ENCODE measurements at places on chromosomes 2 and 18.

- peak; percentile 15 for DNase-seq
Measured at GRCh38 chr18:54209471-54210180, 14.8 kb downstream of the MBD2 start.

DNA sequence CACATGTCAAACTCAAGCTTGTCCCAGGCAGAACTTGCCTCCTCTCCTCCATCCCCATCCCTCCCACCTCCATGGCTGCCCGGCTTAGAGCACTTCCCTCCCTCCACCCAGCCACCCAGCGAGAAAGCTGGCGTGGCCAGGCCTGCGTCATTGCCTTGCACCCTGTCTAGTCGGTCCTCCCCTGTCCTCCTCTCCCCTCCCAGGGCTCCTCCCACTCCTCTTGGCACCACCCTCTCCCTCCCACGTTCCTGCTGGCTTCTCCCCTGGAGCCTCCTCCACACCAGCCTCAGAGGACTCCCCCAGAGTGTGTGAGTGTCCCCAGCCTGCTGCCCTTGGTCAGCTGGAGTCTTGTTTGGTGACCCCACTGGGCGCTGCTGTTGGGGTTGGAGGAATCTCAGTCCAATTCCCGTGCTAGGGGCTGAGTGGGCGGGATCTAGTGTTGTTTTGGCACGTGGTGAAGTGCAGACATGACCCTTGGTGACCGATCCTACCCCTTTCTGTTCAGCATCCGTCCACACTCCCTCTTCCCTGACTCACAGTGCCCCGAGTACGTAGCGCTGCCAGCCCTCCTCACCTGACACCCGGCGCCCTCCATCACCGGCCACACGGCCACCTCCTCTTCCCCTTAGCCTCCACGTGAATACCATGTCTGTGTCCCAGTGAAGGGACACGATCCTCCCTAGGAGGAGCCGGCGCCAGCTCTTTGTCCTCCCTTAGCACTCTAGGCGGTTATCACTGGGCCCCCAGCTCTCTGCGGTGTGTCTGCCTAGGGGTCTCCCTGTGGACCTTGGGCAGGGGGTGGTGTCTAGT lies 41.4 kb downstream of the ATP6V1C2 start:
- no peak for DNase-seq

DNA sequence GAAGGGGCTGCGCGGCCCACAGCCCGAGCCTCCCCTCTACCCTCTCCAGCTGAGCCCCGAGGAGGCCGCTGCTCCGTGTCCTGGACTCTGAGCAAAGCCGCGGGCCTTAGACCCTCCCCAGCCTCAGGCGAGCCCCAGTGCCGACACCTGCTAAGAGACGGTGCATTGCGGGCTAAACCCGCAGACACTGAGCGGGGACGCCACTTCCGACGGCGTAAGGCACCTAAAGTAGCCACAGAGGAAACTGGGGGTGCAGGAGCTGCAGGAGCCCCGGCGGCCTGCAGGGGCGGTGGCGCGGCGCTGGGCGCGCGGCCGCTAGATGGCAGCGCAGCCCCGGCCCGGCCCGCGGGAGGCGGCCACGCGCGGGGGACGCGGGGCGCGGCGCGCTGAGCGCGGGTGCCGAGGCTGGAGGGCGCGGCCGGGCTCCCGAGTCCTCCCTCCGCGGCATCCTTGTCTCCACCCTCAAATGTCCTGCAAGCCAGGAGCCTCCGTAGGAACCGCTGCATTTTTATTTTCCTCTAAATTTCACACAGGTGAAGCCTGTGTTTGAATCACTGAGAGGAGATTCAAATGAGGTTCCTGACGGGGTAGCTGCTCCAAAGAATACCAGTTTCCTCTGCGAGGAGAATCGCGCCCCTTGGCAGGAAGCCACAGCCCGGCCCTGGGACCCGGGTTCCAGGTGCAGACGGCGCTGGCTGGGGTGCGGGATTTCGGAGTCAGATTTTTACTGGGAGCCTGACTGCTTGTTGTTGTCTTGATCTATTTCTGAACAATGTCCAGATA lies 650.5 kb downstream of the GALR1 start:
- DNase-seq = no peak

DNA sequence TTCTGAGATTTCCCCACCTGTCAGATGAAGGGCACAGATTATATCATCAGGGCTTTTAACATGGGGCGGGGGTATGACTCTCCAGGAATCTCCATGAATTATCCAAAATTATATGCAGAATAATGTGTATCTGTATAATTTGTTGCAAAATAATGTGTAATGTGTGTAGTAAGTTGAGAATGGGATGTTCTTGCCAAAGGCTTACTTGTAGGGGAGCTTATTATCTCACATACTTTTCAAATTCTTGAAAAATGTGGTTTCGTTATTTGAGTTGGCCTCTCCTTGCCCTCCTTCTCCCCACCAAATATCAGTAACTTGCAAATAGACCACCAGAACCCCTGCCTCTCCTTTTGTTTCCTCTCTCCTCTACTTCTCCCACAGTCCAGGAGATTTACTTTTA lies 35.6 kb downstream of the UBR3 start:
- no peak for DNase-seq

DNA sequence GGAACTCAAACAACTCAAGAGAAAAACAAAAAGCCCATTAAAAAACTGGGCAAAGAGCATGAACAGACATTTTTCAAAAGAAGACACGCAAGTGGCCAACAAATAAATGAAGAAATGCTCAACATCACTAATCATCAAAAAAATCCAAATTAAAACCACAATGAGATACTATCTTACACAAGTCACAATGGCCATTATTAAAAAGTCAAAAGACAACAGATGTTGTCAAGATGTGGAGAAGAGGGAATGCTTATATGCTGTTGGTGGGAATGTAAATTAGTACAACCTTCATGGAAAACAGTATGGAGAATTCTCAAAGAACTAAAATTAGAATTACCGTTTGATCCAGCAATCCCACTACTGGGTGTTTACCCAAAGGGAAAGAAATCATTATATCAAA lies 15.1 kb downstream of the LMAN1 start:
- no peak for DNase-seq

- no peak for DNase-seq
Measured at GRCh38 chr18:26803643-26804042, 61.9 kb downstream of the AQP4 start.

DNA sequence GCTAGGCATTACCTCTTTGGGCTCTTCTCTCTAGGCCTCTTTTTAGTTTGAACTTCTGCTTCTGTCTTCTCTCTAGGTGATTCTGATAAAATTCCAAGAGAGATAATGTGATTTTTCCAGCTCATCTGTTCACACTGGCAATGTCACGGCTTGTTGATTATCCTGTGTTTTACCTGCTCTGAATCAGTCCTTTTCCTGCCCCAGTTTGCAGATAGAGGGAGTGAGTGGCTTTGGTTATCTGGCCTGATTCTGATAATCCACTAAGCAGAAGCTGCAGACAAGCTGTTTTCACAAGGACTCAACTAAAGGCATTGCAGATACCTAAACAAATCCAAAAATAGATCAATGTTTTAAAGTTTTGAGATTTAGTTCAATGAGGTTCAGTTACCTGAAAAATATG lies 111.9 kb downstream of the DCC start:
- DNase-seq = no peak

DNA sequence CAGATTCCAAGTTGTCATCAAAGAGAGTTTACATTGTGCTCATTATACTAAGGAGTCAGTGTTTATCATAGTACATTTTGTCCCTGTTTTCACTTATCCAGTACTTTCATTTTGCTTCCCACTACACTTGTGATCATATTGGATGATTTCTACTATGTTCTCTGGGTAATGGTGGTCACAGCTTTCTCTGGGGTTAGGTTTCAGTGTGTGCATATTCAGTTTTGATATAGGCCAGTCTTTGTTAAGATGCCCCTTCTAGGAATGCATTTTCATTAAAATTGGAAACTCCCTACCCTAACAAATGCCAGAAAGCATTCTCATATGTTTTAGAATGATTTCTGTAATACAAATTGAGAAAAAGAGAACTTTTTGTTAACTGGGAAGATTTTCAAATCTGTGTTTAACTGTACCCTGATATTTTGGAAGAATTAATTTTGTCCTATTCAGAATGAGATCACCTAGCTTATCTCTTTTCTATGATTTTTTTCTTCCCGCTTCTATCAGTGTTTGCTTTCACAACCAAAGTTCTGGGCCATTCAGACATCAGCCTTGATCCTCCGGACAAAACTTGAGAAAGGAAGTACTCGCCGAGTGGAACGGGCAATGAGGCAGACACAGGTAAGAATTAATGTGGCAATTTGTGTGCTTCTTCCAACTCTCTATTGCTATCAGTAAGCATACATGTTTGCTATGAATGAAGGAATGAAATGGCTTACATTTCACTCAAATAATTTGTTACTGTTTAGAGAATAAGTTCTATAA lies 74.6 kb downstream of the TTC27 start:
- DNase-seq = no peak

DNA sequence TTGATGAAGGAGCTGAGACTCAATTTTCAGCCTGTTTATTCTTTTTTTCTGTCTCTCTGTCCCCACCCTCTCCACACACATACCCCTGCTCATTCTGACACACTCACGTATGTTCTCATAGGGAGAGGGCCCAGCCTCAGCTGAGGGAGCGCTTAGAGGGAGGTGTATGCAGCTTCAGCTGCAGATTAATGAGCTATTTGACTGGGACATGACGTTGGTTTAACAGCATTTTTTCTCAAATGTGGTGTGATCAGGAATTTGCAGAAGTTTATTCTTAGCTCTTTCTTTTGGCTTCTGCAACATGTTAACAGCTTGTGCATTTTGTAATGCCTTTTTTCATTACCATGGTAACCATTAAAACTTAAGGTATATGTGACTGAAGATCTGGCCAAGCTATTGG lies 1547.1 kb upstream of the PIK3C3 start:
- DNase-seq = no peak

GRCh38 chr18:44671914-44672313 lies 8.8 kb upstream of the SETBP1 start:
- DNase-seq = no peak

DNA sequence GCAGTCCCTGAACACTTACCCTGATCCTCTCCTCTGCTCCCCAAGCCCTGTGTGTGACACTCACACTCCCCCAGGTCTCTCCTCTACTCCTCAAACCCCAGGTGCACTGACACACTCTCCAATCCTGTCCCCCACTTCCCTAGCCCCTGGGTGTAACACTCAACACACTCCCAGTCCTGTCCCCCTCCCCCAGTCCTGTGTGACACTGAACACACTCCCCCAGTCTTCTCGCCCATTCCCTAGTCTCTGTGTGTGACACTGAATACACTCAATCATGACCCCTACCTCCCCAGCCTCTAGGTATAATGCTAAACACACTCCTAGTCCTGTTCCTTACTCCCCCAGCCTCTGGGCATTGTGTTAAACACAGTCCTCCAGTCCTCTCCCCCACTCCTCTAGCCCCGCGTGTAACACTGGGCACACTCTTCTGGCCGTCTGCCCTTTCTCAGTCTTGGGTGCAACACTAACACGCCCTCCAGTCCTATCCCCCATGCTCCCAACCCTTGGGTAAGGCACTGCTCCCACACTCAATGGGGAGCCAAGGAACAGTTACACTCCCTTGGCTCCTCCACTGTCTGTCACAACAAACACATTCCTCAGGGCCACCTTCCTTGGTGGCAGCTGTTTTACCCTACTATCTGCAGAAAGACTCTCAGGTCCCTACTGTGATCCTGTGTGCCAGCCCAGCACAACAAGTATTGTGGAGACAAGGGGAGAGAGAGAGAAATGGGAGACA lies 82.5 kb upstream of the PKDCC start:
- DNase-seq = no peak

DNA sequence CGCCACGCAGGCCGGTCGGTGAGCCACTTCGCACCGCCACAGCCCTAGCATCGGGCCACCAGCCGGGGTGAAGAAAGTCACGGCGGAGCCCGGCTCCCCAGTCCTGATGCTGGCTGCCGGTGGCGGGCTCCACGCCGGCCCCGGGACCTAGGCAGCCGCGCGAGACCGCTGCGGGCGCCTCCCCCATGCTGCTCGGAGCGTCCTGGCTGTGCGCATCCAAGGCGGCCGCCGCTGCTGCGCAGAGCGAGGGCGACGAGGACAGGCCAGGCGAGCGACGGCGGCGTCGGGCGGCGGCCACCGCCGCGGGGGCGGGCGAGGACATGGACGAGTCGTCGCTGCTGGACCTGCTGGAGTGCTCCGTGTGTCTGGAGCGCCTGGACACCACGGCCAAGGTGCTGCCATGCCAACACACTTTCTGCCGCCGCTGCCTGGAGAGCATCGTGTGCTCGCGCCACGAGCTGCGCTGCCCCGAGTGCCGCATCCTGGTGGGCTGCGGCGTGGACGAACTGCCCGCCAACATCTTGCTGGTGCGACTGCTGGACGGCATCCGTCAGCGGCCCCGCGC lies 433 bp downstream of the SH3RF3 start:
- DNase-seq = peak; percentile 11

- no peak for DNase-seq
Measured at GRCh38 chr2:120515759-120516678, 170.1 kb downstream of the INHBB start.

DNA sequence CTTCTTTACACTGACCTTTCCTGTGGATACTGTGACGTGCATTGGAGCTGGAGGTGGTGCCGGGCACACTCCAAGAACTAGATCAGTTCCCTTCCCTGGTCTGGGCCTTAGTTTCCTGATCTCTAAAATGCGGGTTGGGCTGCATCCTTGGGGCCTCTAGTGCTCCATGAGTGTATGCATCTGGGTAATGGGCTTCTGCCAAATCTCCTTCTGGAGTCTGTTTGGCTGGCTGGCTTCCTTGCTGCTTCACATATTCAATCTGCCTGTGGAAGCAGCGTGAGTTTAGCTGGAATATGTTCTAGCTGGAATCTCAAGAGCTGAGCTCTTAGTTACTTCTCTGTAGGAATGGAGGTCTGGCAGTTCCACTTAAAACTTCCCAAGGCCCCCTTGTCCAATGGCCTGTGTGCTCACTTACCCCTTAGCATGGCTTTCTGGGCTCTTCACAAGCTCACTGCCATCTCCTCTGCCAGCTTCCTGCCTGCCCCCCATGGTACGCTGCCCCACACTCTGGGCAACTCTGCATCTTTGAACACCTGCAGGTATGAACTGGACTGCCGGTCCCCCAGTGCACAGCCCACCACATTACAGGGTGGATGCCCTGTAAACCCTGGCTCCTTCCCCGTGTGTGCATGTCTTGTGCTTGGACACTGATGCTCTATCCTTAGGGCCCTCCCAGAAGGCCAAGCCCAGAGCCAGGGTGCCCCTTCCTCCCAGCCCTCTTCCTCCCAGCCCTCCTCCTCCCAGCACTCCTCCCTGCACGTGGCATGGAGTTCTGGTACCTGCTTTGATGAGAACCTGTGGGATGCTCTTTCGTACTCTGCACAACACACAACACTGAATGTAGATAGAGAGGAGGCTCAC lies 103.6 kb upstream of the SMAD2 start:
- no peak for DNase-seq

- DNase-seq = no peak
Measured at GRCh38 chr18:28768791-28769768, 592.1 kb upstream of the CDH2 start.

DNA sequence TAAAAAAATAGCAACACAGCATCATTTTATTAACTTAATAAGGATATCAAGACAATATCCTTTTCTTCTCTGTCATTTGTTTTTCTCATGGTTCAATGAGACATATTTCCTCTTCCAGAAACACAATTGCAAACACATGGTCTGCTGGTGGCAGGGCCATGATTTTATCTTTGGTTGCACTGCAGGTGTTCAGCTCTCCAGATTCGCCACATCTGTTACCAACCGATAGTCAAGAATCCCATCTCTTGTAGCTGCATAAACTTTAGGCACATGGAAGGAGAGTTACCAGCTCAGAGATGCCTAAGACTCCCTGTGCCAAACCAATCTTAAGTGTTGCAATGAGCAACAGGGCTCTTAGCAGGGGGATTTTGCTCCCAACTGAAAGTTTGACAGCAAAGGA lies 1303.2 kb upstream of the CELF4 start:
- DNase-seq = no peak

GRCh38 chr18:13471198-13471845 lies 252.8 kb downstream of the LDLRAD4 start:
- no peak for DNase-seq
